ENCODE measurements at places on chromosomes 12 and 14. TPM values are rescaled to one million over a fixed set of nuclear protein-coding genes. Genes with fewer than 3 reads are reported as not detected.
A peak's percentile ranks its signal among the peaks of the same experiment; 100 is the strongest.

The AQP5 gene
- total RNA-seq: not detected

The CTSG gene
- 2.4 TPM for total RNA-seq

The FAM222A gene
- total RNA-seq: 1.8 TPM

The ACOT6 gene
- not detected for total RNA-seq

The GALC gene
- 9.5 TPM for total RNA-seq

The AKAP3 gene
- 0.95 TPM for total RNA-seq

The SDR9C7 gene
- 0.69 TPM for total RNA-seq

The SERPINA3 gene
- total RNA-seq: 229 TPM

The ACSM4 gene
- not detected for total RNA-seq

The CACNA1C gene
- total RNA-seq: 0.95 TPM

The SPRYD4 gene
- total RNA-seq: 3.9 TPM

The MBD6 gene
- total RNA-seq: 44.6 TPM

DNA sequence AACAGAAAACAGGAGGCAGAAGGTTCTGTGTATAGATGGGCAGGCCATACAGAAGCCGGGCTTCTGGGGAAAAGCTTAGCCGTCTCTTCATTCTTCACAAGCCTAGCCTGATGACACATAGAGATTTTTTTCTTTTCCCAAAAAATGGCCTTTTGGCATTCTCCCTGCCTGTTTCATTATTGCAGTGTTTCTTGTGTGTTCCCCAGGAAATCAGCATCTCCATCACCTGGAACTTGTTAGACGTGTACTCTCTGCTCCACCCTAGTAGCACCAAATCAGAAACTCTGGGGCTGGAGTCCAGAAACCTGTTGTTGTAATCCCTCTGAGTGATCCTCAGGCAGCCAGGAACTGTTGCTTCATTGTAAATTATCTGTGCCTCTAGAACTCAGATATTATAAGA is 388.1 kb downstream of the CCDC91 start:
- H3K27ac ChIP-seq: no peak overlapping the region
- no peaks in the 10 kb centered on the region for H3K36me3 ChIP-seq
- DNase-seq: no peak
- H3K4me1 ChIP-seq: no peaks in the 10 kb centered on the region
- no peaks in the 10 kb centered on the region for H3K27me3 ChIP-seq

- no peaks in the 10 kb centered on the region for H3K27me3 ChIP-seq
- peaks cover 26% of the 10 kb centered on the region for H3K36me3 ChIP-seq
- no peaks in the 10 kb centered on the region for H3K4me1 ChIP-seq
- no peak overlapping the region for H3K27ac ChIP-seq
- DNase-seq: no peak
These were observed 34.1 kb downstream of the NDUFA12 start for GRCh38 chr12:94969424-94969823.

GRCh38 chr12:112422531-112422930 is 3.8 kb downstream of the PTPN11 start:
- DNase-seq: no peak
- H3K36me3 ChIP-seq: no peaks in the 10 kb centered on the region
- peak overlapping the region; percentile 79 for H3K27ac ChIP-seq
- H3K27me3 ChIP-seq: no peaks in the 10 kb centered on the region
- H3K4me1 ChIP-seq: peaks cover 52% of the 10 kb centered on the region

DNA sequence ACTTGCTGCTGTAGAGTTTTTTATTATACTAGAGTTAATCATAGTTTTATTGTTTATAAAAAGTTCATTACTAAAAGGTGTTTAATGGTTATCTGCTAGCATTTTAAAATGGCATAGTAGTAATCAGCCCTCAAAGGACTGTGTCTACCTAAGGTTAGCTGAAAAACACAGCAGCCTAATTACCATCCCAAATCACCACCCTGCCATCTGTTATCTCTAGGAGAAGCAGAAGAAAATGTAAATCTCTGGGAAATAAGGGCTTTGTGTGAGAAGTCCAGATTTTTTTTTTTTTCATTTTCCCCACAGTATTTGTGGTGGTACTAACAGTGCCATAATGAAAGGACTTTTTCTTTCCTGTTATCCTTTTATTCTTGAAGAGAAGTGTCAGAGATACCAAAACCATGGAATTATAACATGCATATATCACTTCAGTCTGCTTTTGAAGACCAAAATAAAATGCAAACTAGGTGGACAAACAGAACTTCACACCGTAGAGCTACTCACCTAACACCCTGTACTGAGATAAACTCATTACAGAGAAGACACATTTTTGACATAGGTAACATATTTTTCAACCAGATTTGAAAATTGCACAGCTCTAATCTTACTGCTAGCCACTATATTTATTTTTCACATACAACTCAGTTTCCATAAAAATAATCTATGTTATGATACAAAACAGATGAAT is 876.2 kb downstream of the C12orf50 start:
- DNase-seq: no peak
- H3K4me3 ChIP-seq: no peak overlapping the region
- H3K36me3 ChIP-seq: no peaks in the 10 kb centered on the region
- H3K4me1 ChIP-seq: no peaks in the 10 kb centered on the region
- no peaks in the 10 kb centered on the region for H3K27me3 ChIP-seq

- no peaks in the 10 kb centered on the region for H3K4me1 ChIP-seq
- H3K27me3 ChIP-seq: peaks cover 9% of the 10 kb centered on the region
- no peak overlapping the region for H3K4me3 ChIP-seq
- no peaks in the 10 kb centered on the region for H3K36me3 ChIP-seq
These were observed 321.9 kb upstream of the RTL1 start for GRCh38 chr14:101225157-101226152.

DNA sequence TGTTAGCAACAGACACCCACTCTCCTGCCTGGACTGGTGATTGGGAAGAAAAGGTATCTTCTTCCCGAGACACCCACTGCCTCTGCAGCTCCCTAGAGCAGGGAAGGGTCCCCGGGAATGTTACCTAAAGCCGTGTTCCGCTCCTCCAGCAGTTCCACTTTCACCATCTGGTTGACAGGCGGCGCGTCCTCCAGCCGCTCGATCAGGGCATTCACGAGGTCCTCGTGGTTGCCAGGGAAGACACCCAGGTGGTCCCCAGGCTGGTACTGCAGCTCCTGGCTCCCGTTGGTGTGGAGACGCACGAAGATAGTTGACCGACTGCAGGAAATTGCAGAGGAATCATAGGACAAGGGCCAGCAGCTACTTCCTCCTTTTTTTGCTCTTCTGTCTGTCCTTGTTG is 44.2 kb upstream of the FBXO21 start:
- no peaks in the 10 kb centered on the region for H3K27me3 ChIP-seq
- no peaks in the 10 kb centered on the region for H3K4me1 ChIP-seq
- no peak overlapping the region for H3K4me3 ChIP-seq
- no peak overlapping the region for H3K27ac ChIP-seq
- no peaks in the 10 kb centered on the region for H3K36me3 ChIP-seq
- DNase-seq: no peak

GRCh38 chr12:18981732-18982131 is 147.8 kb upstream of the PLEKHA5 start:
- H3K27ac ChIP-seq: no peak overlapping the region
- H3K27me3 ChIP-seq: no peaks in the 10 kb centered on the region
- H3K4me1 ChIP-seq: no peaks in the 10 kb centered on the region
- no peaks in the 10 kb centered on the region for H3K36me3 ChIP-seq

DNA sequence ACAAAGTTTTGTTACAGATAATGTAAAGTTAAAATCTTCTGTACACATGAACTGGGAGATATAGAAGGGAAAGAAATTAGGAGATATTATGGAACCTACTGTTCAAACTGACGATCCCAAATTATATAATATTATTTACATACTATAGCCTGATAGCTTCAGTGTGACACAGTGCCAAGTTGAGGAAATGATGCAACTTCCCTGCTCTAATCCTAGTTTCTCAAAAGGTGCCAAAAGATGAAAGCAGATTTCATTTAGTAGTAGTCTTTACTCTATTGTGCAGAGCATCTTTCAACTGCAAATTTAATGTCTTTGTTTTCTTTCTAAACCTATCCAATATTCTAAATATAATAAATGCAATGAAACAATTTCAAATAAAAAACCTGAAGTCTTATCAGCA is 46.9 kb downstream of the COCH start:
- H3K27ac ChIP-seq: no peak overlapping the region
- peaks cover 2% of the 10 kb centered on the region for H3K36me3 ChIP-seq
- no peaks in the 10 kb centered on the region for H3K4me1 ChIP-seq
- H3K4me3 ChIP-seq: no peak overlapping the region
- H3K27me3 ChIP-seq: no peaks in the 10 kb centered on the region

DNA sequence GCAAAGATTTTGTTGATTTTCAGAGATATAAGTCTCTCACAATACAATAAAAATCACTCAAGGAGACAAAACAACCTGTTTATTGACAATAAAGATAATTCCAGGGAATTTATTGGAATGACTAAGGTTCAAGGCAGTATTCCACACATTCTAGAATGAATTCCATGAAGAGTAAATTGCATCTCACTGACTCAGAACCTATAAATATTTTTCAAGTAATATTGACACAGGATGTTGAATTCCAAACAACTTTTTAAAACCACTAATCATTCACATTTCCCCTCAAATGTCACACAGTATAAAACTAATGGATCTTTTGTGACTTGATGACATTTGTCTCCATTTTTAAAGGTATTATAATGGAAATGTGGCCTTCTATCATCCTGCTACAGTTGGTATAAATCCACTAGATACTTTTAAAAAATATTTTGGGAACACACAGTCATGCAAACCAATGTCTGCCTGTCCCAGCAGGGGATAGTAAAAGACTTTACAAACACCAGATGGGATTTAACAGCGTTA is 42.1 kb upstream of the LGR5 start:
- no peak overlapping the region for H3K4me3 ChIP-seq
- no peak overlapping the region for H3K27ac ChIP-seq
- no peaks in the 10 kb centered on the region for H3K27me3 ChIP-seq

DNA sequence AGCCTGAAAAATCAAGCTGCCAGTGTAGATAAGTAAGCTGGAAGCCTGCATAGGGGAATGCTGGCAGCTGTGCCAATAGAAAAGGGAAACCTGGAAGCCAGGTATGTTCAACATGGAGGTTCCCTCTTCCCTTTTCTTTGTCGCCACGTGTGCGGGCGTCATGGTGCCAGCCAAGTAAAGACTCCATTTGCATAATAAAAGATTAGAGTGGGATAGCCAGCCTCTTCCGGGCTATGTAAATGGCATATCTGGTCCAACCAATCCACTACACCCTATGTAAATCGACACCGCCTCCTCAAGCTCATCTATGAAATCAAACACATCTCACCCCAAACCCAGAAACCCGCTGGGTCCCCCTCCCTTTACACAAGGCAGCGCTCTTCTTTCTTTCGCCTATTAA is 5.6 kb upstream of the ADGRD1 start:
- no peak for DNase-seq
- no peaks in the 10 kb centered on the region for H3K27me3 ChIP-seq
- no peak overlapping the region for H3K4me3 ChIP-seq
- no peaks in the 10 kb centered on the region for H3K36me3 ChIP-seq
- no peaks in the 10 kb centered on the region for H3K4me1 ChIP-seq

DNA sequence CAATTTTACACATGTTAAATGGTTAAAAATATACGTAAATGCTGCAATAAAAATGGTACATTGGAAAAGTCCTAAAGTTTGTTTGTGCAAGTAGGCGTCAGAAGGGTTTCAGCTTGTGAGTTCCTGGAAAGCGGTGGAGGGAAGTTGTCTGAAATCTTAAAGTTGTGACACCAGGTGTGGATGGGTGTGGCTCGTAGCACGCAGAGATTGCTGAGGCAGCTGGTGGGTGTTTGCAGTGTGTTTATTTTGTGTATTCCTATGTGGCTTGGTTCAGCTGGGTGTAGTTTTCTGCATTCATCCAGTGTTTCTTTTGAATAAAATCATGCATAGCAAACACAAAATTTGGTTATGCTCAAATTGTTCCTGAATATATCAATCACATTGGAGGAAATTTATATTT is 136.8 kb upstream of the TBX3 start:
- no peak for DNase-seq
- no peaks in the 10 kb centered on the region for H3K27me3 ChIP-seq

GRCh38 chr14:75409316-75410205 is 18.3 kb upstream of the JDP2 start:
- H3K36me3 ChIP-seq: no peaks in the 10 kb centered on the region
- DNase-seq: peak; percentile 86
- H3K27ac ChIP-seq: peak overlapping the region; percentile 73
- H3K4me3 ChIP-seq: no peak overlapping the region
- peaks cover 4% of the 10 kb centered on the region for H3K4me1 ChIP-seq

- H3K4me3 ChIP-seq: no peak overlapping the region
- peak; percentile 12 for DNase-seq
- H3K27ac ChIP-seq: peak overlapping the region; percentile 82
- peaks cover 23% of the 10 kb centered on the region for H3K4me1 ChIP-seq
These were observed 36.5 kb downstream of the SLC8B1 start for GRCh38 chr12:113298472-113298817.

- no peak overlapping the region for H3K27ac ChIP-seq
- no peaks in the 10 kb centered on the region for H3K36me3 ChIP-seq
- no peak for DNase-seq
These were observed 146.3 kb downstream of the PLCZ1 start for GRCh38 chr12:18591473-18591872.

GRCh38 chr12:132075026-132075713 is 68.9 kb downstream of the DDX51 start:
- no peak for DNase-seq
- no peaks in the 10 kb centered on the region for H3K27me3 ChIP-seq
- H3K4me1 ChIP-seq: no peaks in the 10 kb centered on the region
- H3K4me3 ChIP-seq: no peak overlapping the region
- H3K36me3 ChIP-seq: no peaks in the 10 kb centered on the region

DNA sequence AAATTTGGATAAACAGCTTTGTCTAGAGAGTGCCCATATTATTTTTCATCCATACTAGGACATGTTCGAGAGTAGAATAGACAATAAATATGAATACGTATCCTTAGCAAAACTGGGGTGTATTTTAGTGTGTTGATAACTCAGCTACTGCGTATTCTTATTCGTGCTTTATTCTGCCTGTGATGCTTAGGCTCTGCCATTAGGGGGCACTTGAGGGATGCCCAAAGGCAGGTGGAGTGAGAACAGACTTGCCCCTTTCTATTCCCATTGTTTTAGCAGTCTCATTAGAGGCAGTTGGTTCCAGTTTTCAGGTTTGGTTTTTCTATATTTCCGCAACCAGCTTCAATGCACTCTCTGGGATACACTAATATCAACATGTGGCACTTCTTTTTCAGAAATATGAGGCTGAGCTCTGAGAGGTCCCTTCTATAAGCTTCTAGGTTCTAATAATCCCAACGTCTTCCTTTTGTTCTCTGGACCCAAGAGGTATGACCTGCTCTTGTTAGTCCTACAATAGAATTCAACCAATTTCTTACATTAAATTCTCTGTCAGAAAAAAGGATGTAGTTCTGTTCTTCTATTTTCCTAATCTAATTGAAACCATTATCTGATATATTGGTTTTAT is 985.7 kb upstream of the FBXO33 start:
- no peak for DNase-seq
- H3K4me1 ChIP-seq: no peaks in the 10 kb centered on the region
- no peaks in the 10 kb centered on the region for H3K36me3 ChIP-seq
- no peak overlapping the region for H3K4me3 ChIP-seq
- no peak overlapping the region for H3K27ac ChIP-seq

Data from psoas muscle (tissue), 8 donors.